ENCODE measurements at places on chromosomes 6 and 20. TPM values are rescaled to one million over a fixed set of nuclear protein-coding genes. Genes with fewer than 3 reads are reported as not detected.
A peak's percentile ranks its signal among the peaks of the same experiment; 100 is the strongest.

GRCh38 chr6:46138281-46138680 lies 8.5 kb downstream of the ENPP4 start:
- DNase-seq, result no peak

- no peak for DNase-seq
These were observed 6.0 kb downstream of the APMAP start for GRCh38 chr20:24986436-24987015.

DNA sequence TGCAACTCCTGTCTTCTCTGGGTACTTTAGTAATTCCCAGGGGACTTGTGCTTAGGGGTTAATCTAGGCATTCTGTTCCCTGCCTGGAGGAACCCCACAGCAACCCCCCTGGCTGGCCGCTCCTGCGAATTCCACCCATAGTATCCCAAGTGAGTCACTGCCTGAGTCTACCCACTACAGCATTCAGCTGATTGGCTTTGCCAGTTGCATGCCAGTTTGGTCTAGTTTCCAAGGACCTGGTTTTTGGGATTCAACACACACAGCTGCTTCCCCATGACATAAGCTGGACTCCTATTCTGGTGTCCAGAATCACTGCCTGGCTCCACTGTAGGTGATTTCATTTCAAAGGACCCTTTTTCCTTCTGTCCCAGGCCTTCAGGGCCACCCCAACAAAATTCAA lies 40.3 kb downstream of the PLCG1 start:
- DNase-seq, result no peak

GRCh38 chr6:151494235-151494935 lies 568 bp downstream of the CCDC170 start:
- DNase-seq, result no peak

DNA sequence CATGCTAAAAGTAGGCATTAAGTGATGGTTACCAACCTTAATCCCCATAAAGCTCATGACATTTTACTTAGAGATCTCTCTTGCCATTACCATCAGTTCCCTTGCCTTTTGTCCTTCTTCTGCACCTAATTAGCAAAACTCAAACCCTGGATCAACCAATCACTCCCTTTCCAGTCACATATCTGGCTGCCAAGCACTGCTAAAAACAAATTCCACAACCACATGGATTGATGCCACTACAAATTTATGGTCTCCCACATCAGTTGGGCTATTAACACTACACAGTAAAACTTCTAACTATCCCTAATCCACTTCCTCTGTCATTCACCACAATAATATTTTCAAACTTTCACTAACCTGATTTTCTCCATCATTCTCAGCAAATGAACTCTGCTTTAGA lies 54.3 kb upstream of the RNF146 start:
- no peak for DNase-seq

DNA sequence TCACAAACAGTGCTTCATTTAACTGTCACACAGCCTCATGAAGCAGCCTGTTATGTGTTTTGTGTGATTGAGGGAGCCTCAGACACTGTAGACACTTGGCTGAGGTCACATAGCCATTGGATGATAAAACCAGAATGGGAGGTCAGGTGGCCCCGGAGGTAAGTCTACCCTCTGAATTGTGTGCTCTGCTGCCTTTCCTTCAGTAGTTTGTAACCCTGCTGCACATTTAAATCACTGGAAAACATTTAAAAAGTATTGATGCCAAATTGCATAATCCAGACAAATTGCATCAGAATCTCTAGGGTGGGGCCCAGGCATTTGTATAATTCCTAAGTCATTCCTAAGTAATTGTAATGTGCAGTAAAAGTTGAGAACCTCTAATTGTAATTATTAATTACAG lies 85.2 kb upstream of the ECI2 start:
- DNase-seq, result no peak

DNA sequence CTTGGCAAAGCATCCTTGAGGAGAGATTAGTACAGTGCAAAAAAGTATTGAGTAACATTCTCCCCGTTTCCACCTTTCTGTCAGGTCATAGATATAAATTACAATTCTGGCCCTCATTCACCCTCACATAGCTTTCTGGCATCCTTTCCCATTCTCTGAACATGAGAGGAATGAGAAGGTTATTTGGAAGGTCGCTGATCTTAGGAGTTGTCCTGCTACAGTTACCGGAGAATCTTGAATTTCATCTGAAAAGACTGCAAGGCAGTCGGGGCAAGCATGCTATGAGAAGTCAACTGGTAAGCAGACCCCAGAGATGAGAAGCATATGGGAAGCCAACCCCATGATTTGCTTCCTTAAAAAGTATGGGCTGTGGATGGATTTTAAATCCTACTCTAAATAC lies 166.7 kb upstream of the CENPW start:
- no peak for DNase-seq

DNA sequence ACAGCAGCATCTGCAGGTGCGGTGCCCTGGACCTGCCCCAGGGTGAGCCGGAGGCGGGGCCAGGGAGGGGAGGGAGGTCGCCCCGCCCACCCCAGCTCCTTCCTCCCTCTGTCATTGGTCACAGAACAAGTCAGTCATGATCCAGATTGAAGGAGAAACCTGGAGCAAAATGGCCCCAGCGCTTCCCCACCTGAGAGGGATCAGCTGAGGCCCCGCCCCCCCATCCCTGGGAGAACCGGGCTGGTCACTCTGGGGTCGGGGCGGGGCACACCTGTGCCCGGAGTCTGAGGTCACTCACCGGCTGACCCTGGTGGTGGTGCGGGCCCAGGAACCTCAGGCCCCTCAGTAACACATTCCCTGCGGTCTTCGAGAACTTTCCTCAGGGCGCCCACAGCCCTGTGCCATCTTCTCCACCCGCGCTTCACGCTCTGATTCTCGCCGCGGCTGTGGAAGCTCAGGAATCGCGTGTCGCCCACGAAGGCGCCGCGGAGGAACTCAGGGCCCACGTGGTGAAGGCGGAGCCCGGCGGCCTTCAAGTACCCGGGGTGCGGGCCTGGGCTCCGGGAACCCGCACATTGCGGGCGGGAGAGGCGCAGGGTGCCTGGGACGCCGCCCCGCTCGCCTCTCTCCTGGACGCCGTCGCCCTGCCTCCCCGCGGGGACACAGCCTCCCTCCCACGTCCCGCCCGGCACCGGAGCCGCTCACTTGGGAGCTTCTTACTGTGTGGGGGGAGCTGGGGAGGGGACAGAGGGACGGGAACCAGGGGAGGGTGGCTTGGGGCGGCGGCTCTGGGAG lies 36.4 kb upstream of the HLA-C start:
- peak; percentile 10 for DNase-seq

DNA sequence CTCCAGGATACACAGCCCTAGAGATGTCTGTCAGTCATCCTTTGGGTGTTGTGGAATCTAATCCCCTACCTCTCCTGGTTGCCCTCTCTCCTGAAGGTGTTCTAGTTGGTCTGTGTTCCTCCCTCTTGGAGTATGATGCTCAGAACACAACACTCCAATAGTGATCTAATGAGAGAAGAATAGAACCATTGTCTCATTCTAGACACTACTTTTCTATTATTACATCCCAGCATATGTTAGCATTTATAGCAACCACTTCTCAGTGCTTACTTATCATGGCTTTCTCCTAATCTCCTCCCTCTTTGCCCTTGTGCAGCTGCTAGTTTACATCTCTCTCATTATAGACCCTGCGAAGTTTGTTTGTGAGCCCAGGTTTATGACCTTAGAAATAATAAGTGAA lies 109.0 kb downstream of the UNC5CL start:
- DNase-seq, result no peak

- DNase-seq, result no peak
These were observed 109.4 kb downstream of the TBXT start for GRCh38 chr6:166058064-166058739.

GRCh38 chr6:21199262-21199661 lies 394.3 kb upstream of the SOX4 start:
- DNase-seq, result no peak

- DNase-seq, result no peak
These were observed 291.0 kb downstream of the COL12A1 start for GRCh38 chr6:74914888-74915287.

DNA sequence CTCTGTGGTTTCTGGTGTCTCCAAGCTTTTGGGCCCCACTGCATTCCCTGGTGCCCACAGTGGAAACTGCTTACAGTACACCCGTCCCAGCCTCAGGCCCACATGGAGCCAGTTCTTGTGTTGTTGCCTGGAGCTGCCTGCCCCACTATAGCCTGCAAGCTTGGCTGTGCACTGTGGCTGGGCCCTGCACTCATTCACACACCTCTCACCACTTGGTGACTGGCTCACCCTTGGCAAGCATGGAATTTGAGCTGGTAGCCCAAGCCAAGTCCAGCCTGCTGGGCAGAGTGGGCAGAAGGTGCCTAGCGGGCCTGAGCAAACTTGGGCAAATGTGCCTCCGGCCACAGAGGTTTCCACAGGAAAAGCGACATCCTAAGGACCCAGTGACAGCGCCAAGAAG lies 472.3 kb downstream of the MMUT start:
- DNase-seq, result no peak

- DNase-seq, result no peak
These were observed 14.1 kb downstream of the FKBP5 start for GRCh38 chr6:35674594-35674993.

- no peak for DNase-seq
These were observed 138.0 kb downstream of the MAP3K7 start for GRCh38 chr6:90448836-90449235.

DNA sequence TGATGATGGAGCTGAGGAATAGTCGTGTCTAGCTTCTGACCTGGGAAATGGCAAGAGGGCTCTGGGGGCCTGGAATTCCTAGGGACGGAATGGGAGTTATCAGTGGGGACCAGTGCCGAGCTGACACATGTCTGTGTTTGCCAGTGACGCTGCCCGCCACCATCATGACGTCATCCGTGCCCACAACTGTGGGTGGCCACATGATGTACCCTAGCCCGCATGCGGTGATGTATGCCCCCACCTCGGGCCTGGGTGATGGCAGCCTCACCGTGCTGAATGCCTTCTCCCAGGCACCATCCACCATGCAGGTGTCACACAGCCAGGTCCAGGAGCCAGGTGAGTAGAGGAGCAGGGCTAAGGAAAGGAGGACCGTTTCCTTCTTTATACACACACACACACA lies 3.8 kb upstream of the CUL9 start:
- DNase-seq, result no peak

- no peak for DNase-seq
These were observed 4.9 kb downstream of the BMP6 start for GRCh38 chr6:7730784-7731227.

- DNase-seq, result peak; percentile 30
These were observed 608 bp upstream of the EIF2S2 start for GRCh38 chr20:34112600-34113101.

GRCh38 chr20:18886756-18887155 lies 73.2 kb downstream of the SCP2D1 start:
- DNase-seq, result no peak

DNA sequence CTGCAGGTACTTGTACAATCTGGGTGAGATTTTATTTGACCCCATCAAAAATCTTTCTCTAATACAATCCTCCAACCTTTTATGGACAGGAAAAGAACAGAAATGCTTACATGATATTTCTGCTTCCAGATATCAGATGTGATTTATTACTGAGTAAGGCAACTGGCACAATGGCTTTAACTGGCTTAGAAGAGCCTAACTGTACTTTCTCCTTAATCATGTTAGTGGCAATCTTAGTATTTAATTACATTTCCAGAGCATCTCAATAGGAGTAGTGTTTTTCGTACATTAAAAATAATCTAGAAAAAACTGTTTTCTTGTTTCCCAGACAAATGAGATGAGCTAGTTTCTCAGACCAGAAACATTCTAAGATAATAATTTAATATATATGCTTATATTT lies 251.6 kb downstream of the KCNQ5 start:
- DNase-seq, result no peak

GRCh38 chr6:123712831-123713230 lies 76.1 kb upstream of the TRDN start:
- no peak for DNase-seq

GRCh38 chr20:24720957-24721356 lies 228.1 kb upstream of the CST7 start:
- DNase-seq, result no peak

The BMP2 gene
- 17.6 TPM for total RNA-seq

The WFDC10B gene
- total RNA-seq, result not detected

The KCNK15 gene
- total RNA-seq, result 0.27 TPM

The STMND1 gene
- 0.22 TPM for total RNA-seq

The RSPH4A gene
- 6.3 TPM for total RNA-seq

The FGD2 gene
- not detected for total RNA-seq

The MUC22 gene
- not detected for total RNA-seq

Data from progenitor cell of endocrine pancreas (in vitro differentiated cells).